ENCODE measurements at places on chromosomes 6 and 20. TPM values are rescaled to one million over a fixed set of nuclear protein-coding genes. Genes with fewer than 3 reads are reported as not detected.
A peak's percentile ranks its signal among the peaks of the same experiment; 100 is the strongest.

GRCh38 chr20:38231531-38232121 is 28.9 kb downstream of the KIAA1755 start:
- H3K27me3 ChIP-seq = no peaks in the 10 kb centered on the region
- H3K36me3 ChIP-seq = no peaks in the 10 kb centered on the region
- H3K4me1 ChIP-seq = no peaks in the 10 kb centered on the region
- DNase-seq = no peak

- H3K27me3 ChIP-seq = no peaks in the 10 kb centered on the region
- no peak overlapping the region for H3K4me3 ChIP-seq
- DNase-seq = no peak
- no peaks in the 10 kb centered on the region for H3K36me3 ChIP-seq
Measured at GRCh38 chr20:22257912-22258311, 326.5 kb downstream of the FOXA2 start.

- no peak for DNase-seq
- H3K27ac ChIP-seq = no peak overlapping the region
- H3K27me3 ChIP-seq = no peaks in the 10 kb centered on the region
- H3K4me3 ChIP-seq = no peak overlapping the region
Measured at GRCh38 chr20:16842486-16843120, 94.4 kb downstream of the OTOR start.

DNA sequence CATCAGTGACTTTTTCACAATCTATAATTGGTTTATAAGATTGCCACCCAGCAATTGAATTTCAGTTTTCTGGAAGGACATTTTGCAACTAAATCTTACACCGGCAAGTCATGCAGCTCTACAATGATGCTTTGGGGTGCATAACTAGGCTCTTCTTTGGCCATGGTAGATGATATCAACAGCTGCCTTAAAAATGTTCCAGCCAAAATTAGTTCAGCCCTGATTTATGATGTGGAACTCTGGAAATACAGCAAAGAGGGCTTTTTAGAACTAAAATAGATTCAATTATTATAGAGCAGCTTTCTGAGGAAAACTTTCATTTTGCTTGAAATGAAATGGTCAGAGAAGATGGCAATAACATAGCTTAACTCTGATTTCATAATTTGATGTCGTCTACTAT is 18.4 kb upstream of the MCM9 start:
- H3K4me3 ChIP-seq = no peak overlapping the region
- DNase-seq = no peak
- H3K27me3 ChIP-seq = no peaks in the 10 kb centered on the region
- no peaks in the 10 kb centered on the region for H3K36me3 ChIP-seq
- no peak overlapping the region for H3K27ac ChIP-seq
- no peaks in the 10 kb centered on the region for H3K4me1 ChIP-seq

DNA sequence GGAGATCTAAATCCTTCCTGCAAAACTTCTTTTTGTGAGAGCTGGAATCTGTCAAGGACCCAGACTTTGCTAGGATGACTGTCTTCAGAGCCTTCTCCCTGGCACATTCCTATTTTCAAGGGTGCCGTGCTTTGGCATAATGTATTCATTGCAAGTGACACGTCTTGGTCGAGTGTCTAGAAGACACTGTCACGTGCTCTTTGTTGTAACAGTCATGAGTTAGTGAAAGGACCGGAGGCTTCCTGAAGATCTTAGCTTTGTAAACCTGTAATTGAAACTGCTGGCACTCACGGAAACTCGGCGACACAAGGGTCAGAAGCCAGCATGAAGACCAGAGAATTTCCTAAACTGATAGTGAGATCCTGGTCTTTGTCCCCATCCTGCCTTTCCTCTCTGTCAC is 19.7 kb upstream of the TAGAP start:
- H3K4me3 ChIP-seq = no peak overlapping the region
- no peaks in the 10 kb centered on the region for H3K4me1 ChIP-seq
- H3K27me3 ChIP-seq = no peaks in the 10 kb centered on the region
- DNase-seq = no peak
- H3K27ac ChIP-seq = no peak overlapping the region

Gene AVP
- not detected for total RNA-seq

GRCh38 chr6:113578691-113579090 is 278.5 kb upstream of the MARCKS start:
- no peaks in the 10 kb centered on the region for H3K4me1 ChIP-seq
- no peak for DNase-seq
- H3K4me3 ChIP-seq = no peak overlapping the region
- no peak overlapping the region for H3K27ac ChIP-seq

GRCh38 chr6:43172104-43173007 is 1.3 kb downstream of the SRF start:
- H3K27ac ChIP-seq = peak overlapping the region; percentile 36
- H3K36me3 ChIP-seq = peaks cover 7% of the 10 kb centered on the region
- H3K27me3 ChIP-seq = no peaks in the 10 kb centered on the region
- H3K4me3 ChIP-seq = peak overlapping the region; percentile 71

DNA sequence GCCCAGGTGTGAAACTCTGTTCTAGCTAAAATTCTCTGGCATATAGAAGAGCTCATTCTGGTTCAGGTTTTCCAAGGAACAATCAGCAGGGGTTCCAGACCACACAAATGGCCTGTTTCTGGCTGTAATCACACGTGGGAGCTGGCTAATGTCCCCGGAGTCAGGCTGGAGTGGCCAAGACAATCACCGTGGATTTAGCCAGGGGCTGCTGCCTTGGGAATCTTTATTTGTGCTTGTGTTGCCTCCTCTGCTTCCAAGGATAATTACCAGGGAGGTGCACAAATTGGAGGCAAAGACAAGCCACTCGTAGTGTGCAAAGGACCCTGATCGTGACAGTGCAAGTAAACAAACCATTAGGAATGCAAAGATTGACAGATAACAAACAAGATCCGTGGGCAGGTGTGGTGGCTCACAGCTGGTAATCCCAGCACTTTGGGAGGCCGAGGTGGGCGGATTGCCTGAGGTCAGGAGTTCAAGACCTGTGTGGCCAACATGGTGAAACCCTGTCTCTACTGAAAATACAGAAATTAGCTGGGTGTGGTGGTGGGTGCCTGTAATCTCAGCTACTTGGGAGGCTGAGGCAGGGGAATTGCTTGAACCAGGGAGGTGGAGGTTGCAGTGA is 77.3 kb downstream of the KCNB1 start:
- peak; percentile 38 for DNase-seq
- peaks cover 6% of the 10 kb centered on the region for H3K4me1 ChIP-seq
- H3K36me3 ChIP-seq = no peaks in the 10 kb centered on the region

Gene OR2H1
- not detected for total RNA-seq

DNA sequence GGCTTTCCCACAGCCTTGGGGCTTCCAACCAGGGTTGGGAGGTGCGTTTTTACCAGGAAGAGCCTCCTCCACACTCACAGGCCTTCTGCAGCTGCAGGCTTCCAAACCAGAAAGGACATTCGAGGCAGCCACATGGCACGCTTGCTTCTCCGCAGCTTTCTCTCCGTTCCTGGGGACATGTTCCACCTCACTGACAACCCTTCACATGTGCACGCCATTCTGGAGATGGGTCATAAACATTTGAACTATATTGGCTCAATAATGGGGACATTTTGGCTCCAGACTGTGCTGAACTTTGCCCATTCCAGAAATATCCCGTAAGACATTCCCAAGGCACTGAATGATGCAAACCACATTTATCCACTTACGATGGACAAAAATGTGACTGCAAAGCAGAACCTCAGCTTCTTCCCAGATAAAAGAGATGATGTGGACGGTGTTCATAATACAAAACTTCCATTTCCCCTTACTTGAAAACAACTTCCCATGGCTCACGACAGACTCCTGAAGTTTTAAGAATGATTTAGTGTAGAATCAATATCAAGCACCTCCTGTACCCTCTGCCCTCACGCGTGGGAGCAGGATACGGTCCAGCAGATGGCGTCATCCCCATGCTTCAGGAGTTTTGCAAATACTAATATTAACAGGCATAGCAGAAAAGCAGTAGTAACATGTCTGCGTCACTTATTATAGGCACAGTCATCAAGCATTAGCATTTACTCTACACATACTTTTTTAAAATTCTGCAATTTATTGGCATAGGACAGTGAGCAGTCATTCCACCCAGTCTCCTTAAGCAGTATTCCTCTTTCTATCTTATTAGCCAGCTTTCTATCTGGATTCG is 25.4 kb upstream of the FOXF2 start:
- no peak overlapping the region for H3K4me3 ChIP-seq
- no peaks in the 10 kb centered on the region for H3K27me3 ChIP-seq
- no peaks in the 10 kb centered on the region for H3K4me1 ChIP-seq
- no peak for DNase-seq
- no peaks in the 10 kb centered on the region for H3K36me3 ChIP-seq

GRCh38 chr6:129700666-129701065 is 9.3 kb downstream of the ARHGAP18 start:
- DNase-seq = no peak
- H3K27ac ChIP-seq = no peak overlapping the region
- no peak overlapping the region for H3K4me3 ChIP-seq
- H3K27me3 ChIP-seq = no peaks in the 10 kb centered on the region

DNA sequence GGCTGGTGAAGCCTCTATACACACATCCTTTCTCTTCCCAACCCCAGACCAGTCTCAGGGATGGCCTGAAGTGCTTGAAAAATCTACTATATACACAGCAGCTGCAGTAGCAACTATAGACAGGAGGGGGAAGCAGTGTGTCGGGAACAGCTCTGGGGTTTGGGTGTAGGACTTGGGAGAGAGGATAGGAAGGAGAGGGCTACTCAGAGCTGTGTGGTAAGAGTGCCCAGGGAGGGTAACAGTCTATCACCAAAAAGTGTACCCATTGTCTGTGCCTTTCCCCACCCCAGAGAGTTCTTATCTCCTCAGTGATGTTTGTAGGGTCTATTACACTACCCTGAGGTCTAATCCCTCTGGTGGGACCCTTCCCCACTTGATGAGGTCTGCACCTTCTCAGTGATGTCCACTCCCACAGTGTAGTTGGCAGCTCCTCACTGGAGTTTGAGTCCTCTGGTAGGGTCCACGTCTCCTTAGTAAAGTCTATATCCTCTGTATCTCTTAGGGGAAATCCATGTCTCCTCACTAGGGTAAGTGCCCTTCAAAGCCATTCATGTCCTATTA is 1.5 kb upstream of the GGT7 start:
- H3K4me3 ChIP-seq = no peak overlapping the region
- H3K27ac ChIP-seq = no peak overlapping the region
- no peaks in the 10 kb centered on the region for H3K36me3 ChIP-seq
- no peaks in the 10 kb centered on the region for H3K27me3 ChIP-seq
- peak; percentile 87 for DNase-seq
- peaks cover 4% of the 10 kb centered on the region for H3K4me1 ChIP-seq

DNA sequence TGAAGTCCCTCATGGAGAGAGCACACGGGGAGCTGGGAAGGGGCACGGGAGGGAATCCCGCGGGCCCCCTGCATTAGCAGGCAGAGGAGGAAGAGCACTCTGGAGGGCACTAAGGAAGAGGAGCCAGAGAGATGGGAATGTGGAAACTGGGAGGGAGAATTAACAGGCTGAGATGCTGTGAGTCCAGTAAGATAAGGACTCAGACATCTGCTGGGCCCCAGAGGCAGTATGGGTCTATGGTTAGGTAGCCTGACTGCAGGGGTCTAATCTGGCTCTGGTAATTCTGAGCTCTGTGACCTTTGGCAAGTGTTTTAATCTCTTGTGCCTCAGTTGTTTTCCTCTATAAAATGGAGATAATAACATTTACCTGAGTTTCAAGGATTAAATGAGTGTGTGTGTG is 15.7 kb upstream of the SRSF3 start:
- no peaks in the 10 kb centered on the region for H3K36me3 ChIP-seq
- no peak overlapping the region for H3K4me3 ChIP-seq
- peaks cover 28% of the 10 kb centered on the region for H3K4me1 ChIP-seq
- H3K27ac ChIP-seq = peak overlapping the region; percentile 86

Gene RAMACL
- 0.15 TPM for total RNA-seq

DNA sequence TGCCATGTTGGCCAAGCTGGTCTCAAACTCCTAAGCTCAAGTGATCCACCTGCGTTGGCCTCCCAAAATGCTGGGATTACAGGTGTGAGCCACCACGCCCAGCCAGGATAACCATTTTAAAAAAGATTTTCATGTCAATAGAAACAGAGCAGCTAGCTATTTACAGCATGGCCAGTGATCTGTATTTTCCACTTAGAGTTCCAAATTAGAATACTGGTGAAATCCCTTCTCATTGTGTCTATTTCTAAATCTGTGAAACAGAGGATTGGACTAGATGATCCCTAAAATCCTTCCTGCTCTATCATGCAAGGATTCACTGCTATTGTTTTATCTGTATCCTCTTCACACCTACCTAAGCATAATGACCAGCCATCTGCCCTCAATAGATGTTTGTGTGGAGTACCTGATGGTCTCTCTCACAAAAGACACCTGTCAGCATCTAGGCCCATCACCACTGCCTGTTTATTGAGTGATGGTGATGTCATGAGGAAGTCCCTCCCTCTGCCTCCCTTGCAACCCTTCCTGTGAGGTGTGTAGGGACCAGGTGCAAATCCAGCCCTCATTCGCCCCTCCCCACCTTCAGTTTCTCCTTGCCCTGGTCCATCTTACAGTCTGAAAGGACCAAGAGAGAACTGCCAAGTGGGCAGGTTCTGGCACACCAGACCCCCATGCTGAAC is 26.5 kb upstream of the SMIM29 start:
- H3K4me1 ChIP-seq = no peaks in the 10 kb centered on the region
- no peaks in the 10 kb centered on the region for H3K27me3 ChIP-seq
- no peak for DNase-seq
- H3K27ac ChIP-seq = no peak overlapping the region
- H3K4me3 ChIP-seq = no peak overlapping the region

GRCh38 chr6:135188718-135189117 is 7.6 kb downstream of the MYB start:
- no peaks in the 10 kb centered on the region for H3K27me3 ChIP-seq
- no peaks in the 10 kb centered on the region for H3K4me1 ChIP-seq
- peaks cover 6% of the 10 kb centered on the region for H3K36me3 ChIP-seq
- H3K27ac ChIP-seq = no peak overlapping the region

DNA sequence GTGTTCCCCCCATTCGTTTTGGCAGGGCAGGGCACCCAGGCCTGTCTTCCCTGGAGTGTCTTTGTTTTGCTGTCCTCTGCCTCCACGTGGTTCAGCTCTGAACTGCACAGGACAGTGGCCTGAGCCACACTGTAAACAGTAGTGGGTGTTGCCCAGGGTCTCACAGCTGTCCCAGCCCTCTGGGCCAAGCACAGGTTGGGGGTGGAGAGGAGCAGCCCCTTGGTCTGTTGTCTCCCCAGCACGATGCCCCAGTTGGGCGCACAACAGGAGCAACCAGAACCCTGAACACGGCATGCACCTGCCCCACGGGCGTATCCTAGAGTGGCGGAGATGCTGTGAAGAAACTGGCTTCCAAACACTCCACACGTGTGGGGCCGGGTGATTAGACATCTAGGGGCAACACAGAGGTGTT is 14.4 kb downstream of the CCDC167 start:
- H3K27me3 ChIP-seq = no peaks in the 10 kb centered on the region
- peak; percentile 65 for DNase-seq
- no peaks in the 10 kb centered on the region for H3K4me1 ChIP-seq
- no peak overlapping the region for H3K4me3 ChIP-seq
- H3K27ac ChIP-seq = no peak overlapping the region

Gene TRIM15
- 0.08 TPM for total RNA-seq

All from SJCRH30 (cell line).